ENCODE measurements at places on chromosomes 2 and 18.

- no peak for DNase-seq
These were observed 67.9 kb downstream of the DGKD start for GRCh38 chr2:233422050-233422639.

DNA sequence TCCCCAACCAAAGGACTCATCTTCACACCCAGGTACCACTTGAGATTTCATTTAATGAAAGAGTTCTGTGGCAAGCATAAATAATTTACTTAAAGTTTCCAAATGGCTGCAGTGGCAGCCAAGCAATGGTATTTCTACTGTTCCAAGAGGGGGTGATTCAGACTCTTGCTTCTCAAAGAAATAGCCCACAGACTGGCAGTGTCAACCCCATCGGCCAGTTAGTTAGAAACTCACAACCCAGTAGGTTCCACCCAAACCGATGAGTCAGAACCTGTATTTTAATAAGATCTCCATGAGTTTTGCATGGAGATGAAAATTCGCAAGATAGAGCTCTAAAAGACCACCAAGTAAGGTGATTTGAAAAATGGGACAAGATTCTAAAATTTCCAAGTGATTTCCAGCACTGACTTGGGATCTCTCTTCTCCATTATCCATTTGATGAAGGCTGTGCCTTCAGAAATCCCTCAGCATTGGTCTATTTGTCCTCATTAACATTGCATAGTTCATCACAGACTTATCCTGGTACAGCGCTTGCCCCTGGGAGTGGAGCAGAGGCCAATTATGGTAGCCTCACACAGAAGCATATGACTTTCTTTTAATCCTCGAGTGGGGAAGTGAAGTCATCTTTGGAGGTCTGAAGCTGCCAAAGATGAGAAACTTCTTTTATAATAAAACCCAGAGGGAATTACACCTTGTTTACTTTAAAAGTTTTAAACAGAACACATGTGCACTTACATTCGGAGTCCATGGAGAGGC, 361.4 kb upstream of the ID2 start:
- no peak for DNase-seq

GRCh38 chr2:33946193-33946592, 347.1 kb upstream of the FAM98A start:
- no peak for DNase-seq

- DNase-seq: no peak
These were observed 8.6 kb downstream of the ZNF638 start for GRCh38 chr2:71340176-71340575.

GRCh38 chr2:111176388-111176787, 55.7 kb downstream of the BCL2L11 start:
- no peak for DNase-seq

- peak; percentile 36 for DNase-seq
These were observed 127.1 kb downstream of the SRBD1 start for GRCh38 chr2:45483997-45484396.

DNA sequence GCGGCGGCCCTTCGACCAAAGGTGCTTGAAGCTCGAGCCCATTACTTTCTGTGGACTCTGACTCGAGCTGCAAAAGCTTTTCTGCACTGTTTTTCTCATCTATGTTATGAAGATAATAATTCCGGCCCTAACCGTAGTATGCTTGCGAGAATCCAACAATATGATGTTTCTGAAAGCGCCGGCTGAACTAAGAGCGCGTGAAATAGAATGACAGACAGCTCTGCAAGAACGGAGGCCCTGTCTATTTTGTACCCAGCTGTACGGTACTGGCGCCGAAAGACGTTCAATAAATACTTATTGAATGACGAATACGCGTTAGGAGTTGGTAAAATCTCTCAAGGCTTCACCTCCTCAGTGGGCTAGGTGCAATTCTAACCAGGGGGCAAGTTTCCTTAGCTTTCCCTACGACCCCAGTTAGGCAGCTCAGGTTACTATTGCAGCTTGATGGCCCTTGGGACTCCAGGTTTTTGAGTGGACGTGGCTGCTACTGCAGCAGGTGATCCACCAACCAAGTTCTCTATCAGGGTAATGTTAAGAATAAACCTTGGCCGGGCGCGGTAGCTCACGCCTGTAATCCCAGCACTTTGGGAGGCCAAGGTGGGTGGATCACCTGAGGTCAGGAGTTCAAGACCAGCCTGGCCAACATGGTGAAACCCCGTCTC, 570 bp downstream of the SCRN3 start:
- peak; percentile 24 for DNase-seq

GRCh38 chr2:46461011-46461674, 18.2 kb upstream of the TMEM247 start:
- peak; percentile 68 for DNase-seq
